ENCODE measurements at places on chromosomes 4 and X.

GRCh38 chr4:186733778-186734177 lies 10.1 kb upstream of the FAT1 start:
- DNase-seq: no peak

DNA sequence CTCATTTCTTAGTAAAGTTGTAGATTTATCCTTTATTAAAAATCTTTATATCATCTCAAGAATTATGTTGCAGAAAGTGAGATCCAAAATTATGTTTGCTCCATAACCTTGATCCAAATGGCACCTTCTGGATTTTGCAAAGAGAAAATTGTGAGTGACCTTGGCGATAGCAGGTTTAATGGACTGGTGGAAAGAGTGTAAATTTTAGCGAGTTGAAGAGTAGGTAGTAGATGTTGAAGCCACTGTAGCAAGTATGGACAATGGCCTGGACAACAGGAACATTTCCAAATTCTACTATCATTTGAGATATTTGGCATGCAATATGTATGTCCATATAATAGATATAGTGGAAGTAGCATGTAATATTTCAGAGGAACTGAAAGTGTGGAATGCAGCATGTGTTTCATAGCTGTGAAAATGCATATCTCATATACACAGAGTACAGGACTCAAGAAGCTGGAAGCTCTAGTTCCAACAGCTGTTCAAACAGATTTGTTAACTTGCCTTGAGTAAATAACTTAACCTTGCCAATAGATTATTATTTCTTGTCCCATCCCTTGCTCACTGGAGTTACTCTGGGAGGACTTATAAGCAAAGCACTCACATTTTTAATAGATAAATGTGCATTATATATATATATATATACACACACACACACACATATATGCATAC lies 152.5 kb upstream of the TLL1 start:
- DNase-seq: no peak

GRCh38 chrX:861921-862320 lies 231.3 kb downstream of the SHOX start:
- no peak for DNase-seq

DNA sequence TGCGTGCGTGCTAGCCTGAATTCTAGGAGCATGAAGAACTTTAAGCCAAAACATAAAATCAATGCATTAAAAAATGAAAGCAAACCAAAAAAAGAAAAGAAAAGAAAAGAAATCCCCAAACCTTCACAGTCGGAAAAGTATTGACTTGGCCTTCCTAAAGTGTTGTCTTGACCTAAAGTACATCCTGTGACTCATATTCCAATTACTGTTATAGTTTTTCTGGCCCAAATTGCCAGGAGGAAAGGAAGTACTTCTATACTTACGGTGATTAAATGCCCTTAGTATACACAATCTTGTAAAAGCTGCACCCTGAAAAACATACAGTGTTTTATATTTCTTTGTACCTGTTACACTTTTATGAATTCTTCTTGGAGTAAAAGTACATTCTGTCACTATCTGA lies 512.8 kb downstream of the ANKRD50 start:
- no peak for DNase-seq

GRCh38 chr4:1819284-1819683 lies 26.2 kb downstream of the FGFR3 start:
- DNase-seq: no peak

- no peak for DNase-seq
Observed at GRCh38 chr4:171718069-171718468, 95.1 kb upstream of the GALNTL6 start.

- no peak for DNase-seq
Observed at GRCh38 chr4:141246243-141246642, 25.5 kb downstream of the ZNF330 start.

GRCh38 chrX:139201924-139202323 lies 328.6 kb upstream of the F9 start:
- no peak for DNase-seq

GRCh38 chr4:168759959-168760527 lies 250.0 kb downstream of the CBR4 start:
- DNase-seq: no peak

GRCh38 chrX:22037911-22038537 lies 5.9 kb downstream of the PHEX start:
- no peak for DNase-seq

- DNase-seq: peak; percentile 29
Observed at GRCh38 chrX:119539872-119540271, 25.3 kb downstream of the STEEP1 start.

- DNase-seq: peak; percentile 43
Observed at GRCh38 chr4:184167576-184167975, 50.1 kb downstream of the ENPP6 start.

GRCh38 chrX:98607739-98608138 lies 1724.0 kb downstream of the RPA4 start:
- DNase-seq: no peak

DNA sequence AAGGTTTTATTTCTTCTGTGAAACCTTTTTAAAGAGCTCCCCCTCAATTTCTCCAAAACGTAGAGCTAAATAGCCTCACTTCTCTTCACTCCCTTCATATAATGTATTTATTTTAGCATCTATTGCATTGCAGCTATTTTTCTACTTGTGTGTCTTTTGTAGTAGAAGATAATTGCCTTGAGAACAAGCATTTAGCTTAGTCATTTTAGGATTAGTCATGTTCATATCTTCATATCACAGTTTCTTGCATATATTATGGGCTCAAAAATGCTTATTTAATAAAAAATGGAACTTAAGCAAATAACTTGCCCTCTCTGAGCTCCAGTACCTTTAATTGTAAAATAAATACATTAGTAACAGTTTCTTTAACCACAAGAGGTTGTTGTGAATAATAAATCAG lies 72.1 kb upstream of the SPANXC start:
- no peak for DNase-seq

GRCh38 chr4:164770010-164770724 lies 16.2 kb downstream of the SMIM31 start:
- DNase-seq: no peak

DNA sequence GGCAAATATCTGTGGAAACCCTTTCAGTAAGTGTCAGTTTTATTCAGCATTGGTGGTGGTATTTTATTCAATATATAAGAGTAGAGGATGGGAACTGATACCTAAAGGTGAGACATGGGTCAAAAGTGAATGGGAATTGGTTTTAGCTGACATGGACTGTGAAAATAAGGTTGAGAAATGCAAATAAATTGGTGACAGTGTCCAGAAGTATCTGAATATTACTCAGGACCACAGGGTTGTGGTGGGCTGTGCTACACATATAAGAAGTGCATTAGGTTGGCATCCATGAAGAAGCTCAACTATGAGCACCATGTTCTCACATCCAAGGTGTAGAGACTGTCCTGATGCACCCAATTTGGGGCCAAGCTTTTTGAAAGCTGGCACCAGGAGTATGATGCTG lies 45.0 kb downstream of the ETDC start:
- no peak for DNase-seq

DNA sequence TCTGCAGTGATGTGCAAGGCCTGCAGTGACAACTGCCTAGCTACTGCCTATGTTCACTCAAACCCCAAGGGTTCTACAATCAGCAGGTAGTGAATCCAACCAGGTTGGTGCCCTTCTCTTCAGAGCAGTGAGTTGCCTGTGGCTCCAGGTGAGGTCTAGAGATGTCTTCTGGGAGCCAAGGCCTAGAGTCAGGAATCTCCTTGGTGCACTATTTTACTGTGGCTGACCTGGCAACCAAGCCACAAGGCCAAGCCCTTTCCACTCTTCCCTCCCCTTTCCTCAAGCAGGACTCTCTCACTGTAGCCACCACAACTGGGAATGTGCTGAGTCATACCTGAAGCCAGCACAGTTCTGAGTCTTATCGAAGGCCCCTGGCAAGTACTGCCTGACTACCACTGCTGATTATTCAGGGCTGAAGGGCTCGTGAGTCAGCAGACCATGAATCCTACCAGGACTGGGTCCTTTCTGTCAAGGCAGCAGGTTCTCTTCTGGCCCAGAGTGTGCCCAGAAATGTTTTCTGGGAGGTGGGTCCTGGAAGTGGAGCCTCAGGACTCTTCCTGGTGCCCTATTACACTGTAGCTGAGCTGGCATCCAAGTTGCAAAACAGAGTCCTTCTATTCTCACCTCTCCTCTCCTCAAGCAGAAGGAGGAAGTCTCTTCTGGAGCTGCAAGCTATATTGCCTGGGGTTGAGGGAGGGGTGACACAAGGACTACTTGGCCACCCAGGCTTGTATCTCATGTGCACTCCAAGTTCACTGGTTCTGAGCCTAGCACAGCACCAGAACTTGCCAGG lies 111.6 kb downstream of the BTC start:
- DNase-seq: no peak

DNA sequence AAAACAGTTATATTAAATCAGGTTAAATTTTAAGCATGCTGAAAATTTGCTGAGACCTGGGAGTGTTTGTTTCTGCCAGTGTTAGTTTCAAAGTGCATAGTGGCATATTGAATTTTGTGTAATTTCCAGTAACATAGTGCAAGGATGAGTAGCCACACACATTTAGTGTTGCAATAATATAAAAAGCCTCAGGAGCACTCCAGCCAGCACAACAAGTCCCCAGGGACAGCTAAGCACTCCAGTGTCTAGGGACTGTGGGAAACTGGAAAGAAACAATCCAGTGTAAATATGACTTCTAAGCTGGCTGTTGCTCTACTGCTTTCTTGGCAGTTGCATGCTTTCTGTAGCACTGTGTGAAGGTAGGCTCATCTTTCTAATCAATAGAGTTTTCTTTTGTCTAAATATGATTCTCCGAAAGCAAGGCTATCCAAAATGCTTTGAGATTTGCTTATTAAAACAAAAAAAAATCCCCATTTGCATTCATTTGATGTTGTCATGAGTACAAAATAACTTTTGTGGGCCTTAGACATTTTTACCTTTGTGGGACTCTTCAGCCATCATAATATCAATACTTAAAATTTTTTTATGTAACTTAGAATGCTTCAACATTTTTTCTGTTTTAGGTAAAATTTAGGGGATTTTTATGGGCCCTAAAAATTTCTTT lies 24.2 kb upstream of the CXCL2 start:
- DNase-seq: no peak

- no peak for DNase-seq
Observed at GRCh38 chrX:123835661-123836371, 24.0 kb upstream of the XIAP start.

- no peak for DNase-seq
Observed at GRCh38 chrX:154595559-154596249, 10.8 kb downstream of the CTAG1A start.

DNA sequence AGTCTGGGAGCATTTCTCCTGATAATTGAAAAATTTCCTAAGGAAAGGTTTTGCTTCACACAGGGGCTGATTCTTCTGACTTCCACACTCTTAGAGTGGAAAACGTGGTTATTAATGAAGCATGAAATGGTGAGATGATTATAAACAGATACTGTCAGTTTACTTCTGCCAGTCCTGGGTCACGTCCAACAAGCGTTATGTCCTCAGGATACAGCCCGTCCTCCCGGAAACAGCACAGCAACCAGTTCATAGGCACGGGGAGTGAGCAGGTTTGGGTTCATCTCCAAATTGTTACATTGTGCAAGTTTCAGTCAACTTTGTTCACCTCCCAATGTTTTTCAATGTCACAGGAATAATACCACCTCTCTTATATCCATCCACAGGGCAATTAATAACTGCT lies 98.8 kb downstream of the NPNT start:
- DNase-seq: no peak

- DNase-seq: no peak
Observed at GRCh38 chr4:121957266-121957665, 5.4 kb upstream of the TRPC3 start.

GRCh38 chr4:68272380-68272779 lies 26.9 kb upstream of the TMPRSS11B start:
- peak; percentile 6 for DNase-seq

DNA sequence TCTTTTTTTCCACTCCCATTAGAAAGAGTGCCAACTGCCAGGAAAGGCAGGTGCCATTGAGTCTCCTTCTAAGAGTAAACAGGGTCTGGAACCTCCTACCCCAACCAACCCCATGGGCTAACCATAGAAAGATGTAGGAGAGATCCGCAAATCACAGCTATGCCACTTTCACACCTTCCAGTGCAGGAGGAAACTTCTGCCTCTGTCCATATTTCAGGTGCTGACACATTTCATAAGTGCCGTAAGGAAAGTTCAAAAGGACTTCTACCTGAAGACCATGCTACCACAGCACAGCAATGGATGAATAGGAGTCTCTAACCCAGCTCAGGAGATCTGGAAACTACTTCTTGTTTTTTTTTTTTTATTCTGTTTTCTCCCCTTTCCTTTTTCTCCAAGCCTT lies 145.8 kb downstream of the FBXO8 start:
- no peak for DNase-seq

- peak; percentile 59 for DNase-seq
Observed at GRCh38 chrX:115650916-115651315, 89.9 kb downstream of the PLS3 start.

DNA sequence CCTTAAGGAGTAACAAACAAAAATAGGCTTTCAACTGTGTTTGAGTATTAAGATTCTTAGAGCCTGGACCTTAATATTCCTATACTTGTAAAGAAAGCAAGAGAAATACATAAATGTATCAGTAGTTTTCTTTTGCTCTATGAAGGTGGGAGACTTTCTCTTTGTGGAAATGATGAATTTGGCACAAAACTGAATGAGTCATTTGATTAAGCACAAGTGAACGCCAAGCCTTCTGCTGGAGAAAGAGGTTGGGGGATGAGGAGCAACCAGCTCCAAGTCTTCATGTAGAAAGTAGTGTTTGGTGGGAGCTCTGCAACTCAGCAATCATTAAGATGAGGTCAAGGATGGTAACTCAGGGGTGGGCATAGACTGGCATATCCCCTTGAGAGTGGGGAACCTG lies 49.6 kb downstream of the MEPE start:
- no peak for DNase-seq

DNA sequence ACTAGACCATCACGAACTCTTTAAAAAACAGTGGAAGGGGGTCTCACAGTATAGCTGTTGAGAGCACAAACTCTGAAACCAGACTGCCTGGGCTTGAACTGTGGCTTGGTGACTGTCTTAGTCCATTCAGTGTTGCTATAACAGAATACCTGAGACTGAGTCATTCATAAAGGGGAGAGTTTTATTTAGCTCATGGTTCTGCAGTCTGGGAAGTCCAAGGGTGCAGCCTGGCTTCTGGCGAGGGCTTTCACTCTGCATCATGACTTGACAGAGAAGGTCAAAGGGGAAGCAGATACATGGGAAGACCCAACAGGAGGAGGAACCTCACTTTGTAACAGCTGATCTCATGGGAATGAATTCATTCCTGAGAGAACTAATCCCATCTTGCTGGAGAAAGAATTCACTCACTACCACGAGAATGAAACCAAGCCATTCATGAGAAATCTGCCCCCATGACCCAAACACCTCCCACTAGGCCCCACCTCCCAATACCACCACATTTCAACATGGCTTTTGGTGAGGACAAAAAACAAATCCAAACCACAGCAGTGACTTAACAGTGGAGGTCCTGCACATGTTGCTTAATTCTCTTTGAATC lies 116.7 kb upstream of the STOX2 start:
- DNase-seq: no peak

DNA sequence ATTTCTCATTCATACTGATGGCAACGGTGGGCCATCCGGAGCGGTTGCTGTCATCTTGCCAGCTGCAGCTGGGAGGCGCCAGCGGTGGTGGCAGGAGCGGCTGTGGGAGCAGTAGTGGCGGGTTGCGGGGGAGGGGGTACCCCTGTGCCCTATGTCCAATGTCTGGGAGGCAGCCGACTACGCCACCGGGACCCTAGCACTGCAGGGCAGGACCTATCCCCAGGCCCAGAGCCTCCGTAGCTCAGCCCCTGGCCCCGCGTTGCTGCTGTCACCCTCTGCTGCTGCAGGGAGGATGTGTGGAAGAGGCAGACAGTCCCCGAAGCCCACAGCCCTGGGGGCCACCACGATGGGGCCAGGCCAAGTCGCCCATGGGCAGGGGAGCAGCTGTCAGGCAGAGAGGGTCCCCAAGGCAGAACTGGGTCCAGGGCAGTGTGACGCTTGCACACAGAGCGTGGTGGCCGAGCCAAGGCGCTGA lies 10.0 kb upstream of the SPP1 start:
- no peak for DNase-seq
